ENCODE measurements at places on chromosomes 3 and 15.

DNA sequence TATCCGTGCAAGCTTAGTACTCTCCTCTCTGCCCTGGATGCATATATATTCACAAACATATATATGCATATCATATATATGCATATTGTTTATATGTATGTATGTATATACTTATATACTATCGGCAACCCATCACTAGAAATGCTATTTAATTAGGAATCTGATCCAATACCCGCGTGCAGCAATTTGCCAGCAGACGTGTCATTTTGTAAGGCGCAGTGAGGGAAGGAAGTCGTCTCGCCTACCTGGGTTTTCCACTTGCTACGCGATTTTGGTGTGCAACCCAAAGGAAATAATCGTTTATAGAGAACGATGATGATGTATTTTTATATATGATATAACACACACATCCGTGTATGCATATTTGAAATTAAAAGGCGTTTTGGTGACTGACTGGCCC is 5.6 kb upstream of the FEZF2 start:
- H3K4me3 ChIP-seq = no peak overlapping the region
- peaks cover 11% of the 10 kb centered on the region for H3K4me1 ChIP-seq
- peaks cover 82% of the 10 kb centered on the region for H3K27me3 ChIP-seq
- no peak for DNase-seq
- H3K36me3 ChIP-seq = no peaks in the 10 kb centered on the region

GRCh38 chr15:86392874-86393273 is 313.2 kb downstream of the AGBL1 start:
- DNase-seq = no peak
- no peaks in the 10 kb centered on the region for H3K36me3 ChIP-seq
- no peaks in the 10 kb centered on the region for H3K4me1 ChIP-seq
- no peak overlapping the region for H3K4me3 ChIP-seq

GRCh38 chr3:116260491-116260890 is 184.8 kb downstream of the LSAMP start:
- H3K27ac ChIP-seq = no peak overlapping the region
- no peaks in the 10 kb centered on the region for H3K36me3 ChIP-seq
- H3K4me3 ChIP-seq = no peak overlapping the region
- H3K27me3 ChIP-seq = no peaks in the 10 kb centered on the region
- DNase-seq = no peak
- H3K4me1 ChIP-seq = no peaks in the 10 kb centered on the region

- DNase-seq = no peak
- H3K4me3 ChIP-seq = no peak overlapping the region
- no peaks in the 10 kb centered on the region for H3K4me1 ChIP-seq
- no peaks in the 10 kb centered on the region for H3K27me3 ChIP-seq
- H3K36me3 ChIP-seq = no peaks in the 10 kb centered on the region
- H3K27ac ChIP-seq = no peak overlapping the region
These were observed 65.6 kb downstream of the WDR72 start for GRCh38 chr15:53693729-53694475.

GRCh38 chr15:37009288-37009687 is 91.1 kb downstream of the MEIS2 start:
- no peak for DNase-seq
- no peaks in the 10 kb centered on the region for H3K36me3 ChIP-seq

DNA sequence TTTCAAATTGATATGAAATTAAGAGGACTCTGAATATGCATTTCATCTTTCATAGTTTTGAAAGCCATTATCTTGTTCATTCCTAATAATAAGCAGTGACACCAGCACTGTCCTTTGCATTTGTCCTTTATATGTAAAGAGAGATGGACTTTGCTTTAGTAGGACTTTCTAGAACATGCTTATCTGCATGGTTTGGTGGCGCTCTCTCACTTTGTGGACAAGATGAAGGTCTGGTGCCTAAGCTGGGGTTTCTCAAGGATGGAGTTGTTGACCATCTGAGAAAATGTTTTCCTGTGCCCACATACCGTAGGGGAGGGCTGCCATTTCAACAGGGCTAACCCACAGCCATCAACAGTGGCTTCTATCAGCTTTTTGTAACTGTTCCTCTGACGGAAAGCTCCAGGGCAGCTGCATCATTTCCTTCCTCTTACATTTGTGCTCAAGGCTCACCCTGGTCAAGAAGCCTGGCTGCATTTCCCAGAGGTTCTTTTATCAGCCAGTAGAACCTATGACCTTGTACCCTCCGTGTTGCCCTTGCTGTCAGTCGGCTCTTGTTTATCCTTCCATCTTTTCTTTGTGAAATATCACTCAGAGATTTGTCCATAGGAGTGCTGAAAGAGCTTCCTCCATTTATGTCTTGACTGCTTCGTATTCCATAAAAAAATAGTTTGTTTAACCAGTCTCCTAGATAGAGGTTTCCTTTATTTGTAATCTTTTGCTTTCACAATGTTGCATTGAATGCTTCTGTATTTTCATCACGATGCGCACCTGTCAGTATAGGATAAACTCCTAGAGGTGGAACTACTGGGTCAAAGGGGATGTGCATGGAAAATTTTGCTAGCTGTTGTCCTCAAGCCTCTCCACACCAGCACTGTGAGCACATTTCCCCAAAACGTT is 44.6 kb downstream of the ABHD2 start:
- no peak overlapping the region for H3K4me3 ChIP-seq
- H3K27me3 ChIP-seq = no peaks in the 10 kb centered on the region
- peak; percentile 72 for DNase-seq
- peak overlapping the region; percentile 46 for H3K27ac ChIP-seq
- H3K36me3 ChIP-seq = peaks cover 11% of the 10 kb centered on the region
- H3K4me1 ChIP-seq = peaks cover 33% of the 10 kb centered on the region

GRCh38 chr3:53269888-53270880 is 14.4 kb upstream of the TKT start:
- H3K27me3 ChIP-seq = no peaks in the 10 kb centered on the region
- H3K36me3 ChIP-seq = no peaks in the 10 kb centered on the region
- peak overlapping the region; percentile 17 for H3K4me3 ChIP-seq
- peak; percentile 86 for DNase-seq

DNA sequence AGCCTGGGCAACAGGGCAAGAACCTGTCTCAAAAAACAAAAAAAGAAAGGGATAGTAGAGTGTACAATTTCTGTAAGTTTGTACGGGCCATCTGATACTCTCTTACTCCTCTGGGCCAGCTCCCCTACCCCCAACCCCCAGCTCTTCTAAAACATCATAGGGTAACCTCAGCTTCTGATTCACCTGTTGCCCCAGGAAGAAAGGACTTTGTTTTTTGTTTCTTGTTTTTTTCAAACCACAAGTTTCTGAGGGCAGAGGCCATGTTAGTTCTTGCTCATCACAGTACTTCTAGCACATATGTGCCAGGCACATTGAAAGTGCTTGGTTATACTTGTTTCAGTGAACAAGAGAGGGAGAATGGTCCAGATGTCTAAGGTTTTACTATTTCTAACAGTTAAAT is 20.2 kb downstream of the ATOSA start:
- peaks cover 17% of the 10 kb centered on the region for H3K4me1 ChIP-seq
- no peaks in the 10 kb centered on the region for H3K27me3 ChIP-seq
- peaks cover 33% of the 10 kb centered on the region for H3K36me3 ChIP-seq
- H3K27ac ChIP-seq = peak overlapping the region; percentile 67
- H3K4me3 ChIP-seq = no peak overlapping the region

- DNase-seq = no peak
- H3K36me3 ChIP-seq = peaks cover 11% of the 10 kb centered on the region
- peak overlapping the region; percentile 83 for H3K27ac ChIP-seq
- H3K4me1 ChIP-seq = peaks cover 11% of the 10 kb centered on the region
- peak overlapping the region; percentile 80 for H3K4me3 ChIP-seq
- H3K27me3 ChIP-seq = no peaks in the 10 kb centered on the region
These were observed 766 bp downstream of the FAM98B start for GRCh38 chr15:38454696-38455090.

DNA sequence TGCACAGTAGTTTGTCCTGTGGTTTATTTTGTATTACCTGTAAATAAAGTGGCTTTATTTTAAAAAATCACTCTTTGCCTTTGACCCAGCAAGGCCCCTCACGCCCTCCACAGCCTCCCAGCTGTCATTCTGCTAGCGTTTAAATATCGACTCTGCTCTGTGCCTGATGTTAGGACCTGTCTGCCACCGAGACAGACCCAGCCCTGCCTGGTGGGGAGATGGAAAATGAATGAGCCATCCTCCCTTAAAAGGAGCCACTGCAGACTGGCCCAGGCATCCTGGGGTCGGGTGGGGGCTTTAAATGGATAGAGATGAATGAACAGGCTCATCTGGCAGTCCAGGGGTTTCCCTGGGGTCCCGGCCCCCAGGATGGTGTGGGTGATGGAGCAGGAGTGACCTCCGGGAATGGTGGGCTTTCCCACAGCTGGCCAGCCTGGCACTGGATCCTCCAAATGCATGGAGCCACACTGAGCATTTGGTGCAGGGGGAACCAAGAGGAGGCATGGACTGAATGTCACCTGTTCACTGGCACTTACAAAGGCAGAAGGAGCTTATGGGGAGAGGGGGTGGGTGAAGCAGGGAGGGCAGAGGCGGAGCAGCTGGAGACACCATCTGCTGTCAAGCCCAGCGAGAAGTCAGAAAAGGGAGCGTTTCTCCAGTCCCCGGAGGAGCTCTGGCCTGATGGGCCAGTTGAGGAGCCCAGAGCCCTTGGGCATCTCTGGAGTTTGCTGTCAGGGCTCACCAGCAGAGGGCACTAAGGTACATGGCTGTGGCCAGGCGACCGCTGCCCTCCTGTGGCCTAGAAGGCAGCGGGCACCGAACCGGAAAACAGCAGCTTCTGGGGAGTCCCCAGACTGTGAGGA is 11.9 kb downstream of the GRM2 start:
- no peaks in the 10 kb centered on the region for H3K4me1 ChIP-seq
- H3K27me3 ChIP-seq = peaks cover 20% of the 10 kb centered on the region
- H3K4me3 ChIP-seq = no peak overlapping the region
- H3K27ac ChIP-seq = no peak overlapping the region
- H3K36me3 ChIP-seq = no peaks in the 10 kb centered on the region

DNA sequence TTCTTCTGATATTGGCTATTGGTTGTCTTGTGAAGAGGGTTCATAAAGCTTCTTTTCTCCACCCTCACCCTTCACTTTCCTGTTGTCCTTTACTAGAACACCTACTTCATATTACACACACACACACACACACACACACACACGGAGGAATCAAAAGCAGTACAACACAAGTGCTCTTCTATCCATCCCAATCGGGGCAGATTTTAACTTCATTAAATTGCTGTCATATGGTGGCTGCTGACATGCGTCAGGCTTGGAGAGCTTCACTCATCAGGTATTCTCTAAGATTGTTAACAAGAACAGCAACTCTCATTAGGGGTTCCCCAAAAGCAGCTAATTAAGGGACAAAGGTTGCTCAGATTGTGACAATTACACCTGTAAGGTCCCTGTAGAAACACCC is 239.1 kb upstream of the MEIS2 start:
- no peaks in the 10 kb centered on the region for H3K27me3 ChIP-seq
- H3K36me3 ChIP-seq = no peaks in the 10 kb centered on the region
- no peak for DNase-seq
- no peaks in the 10 kb centered on the region for H3K4me1 ChIP-seq
- no peak overlapping the region for H3K4me3 ChIP-seq

DNA sequence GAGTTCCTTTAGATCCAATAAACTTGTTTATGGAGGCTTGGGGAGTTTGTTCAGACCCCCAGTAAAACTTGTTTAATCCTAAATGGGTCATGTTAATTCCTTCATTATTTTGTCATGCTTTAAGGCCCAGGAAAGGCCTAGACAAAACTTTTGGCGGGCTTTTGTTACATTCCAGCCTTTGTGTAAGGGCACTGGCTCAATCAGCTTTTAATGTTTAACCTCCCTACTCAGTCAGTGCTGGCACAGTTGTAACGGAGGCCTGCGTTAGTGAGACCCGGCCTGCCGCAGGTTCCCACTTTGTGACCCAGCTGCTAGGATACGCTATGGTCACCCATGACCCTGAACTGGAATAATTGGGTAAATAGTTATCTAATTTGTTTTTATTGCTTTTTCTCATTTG is 59.2 kb downstream of the OXSM start:
- H3K4me1 ChIP-seq = no peaks in the 10 kb centered on the region
- H3K36me3 ChIP-seq = no peaks in the 10 kb centered on the region
- H3K27ac ChIP-seq = no peak overlapping the region
- no peak overlapping the region for H3K4me3 ChIP-seq

- H3K27me3 ChIP-seq = no peaks in the 10 kb centered on the region
- no peak overlapping the region for H3K4me3 ChIP-seq
- H3K27ac ChIP-seq = no peak overlapping the region
- no peaks in the 10 kb centered on the region for H3K4me1 ChIP-seq
- DNase-seq = no peak
These were observed 36.3 kb upstream of the FAM107A start for GRCh38 chr3:58613236-58614132.

DNA sequence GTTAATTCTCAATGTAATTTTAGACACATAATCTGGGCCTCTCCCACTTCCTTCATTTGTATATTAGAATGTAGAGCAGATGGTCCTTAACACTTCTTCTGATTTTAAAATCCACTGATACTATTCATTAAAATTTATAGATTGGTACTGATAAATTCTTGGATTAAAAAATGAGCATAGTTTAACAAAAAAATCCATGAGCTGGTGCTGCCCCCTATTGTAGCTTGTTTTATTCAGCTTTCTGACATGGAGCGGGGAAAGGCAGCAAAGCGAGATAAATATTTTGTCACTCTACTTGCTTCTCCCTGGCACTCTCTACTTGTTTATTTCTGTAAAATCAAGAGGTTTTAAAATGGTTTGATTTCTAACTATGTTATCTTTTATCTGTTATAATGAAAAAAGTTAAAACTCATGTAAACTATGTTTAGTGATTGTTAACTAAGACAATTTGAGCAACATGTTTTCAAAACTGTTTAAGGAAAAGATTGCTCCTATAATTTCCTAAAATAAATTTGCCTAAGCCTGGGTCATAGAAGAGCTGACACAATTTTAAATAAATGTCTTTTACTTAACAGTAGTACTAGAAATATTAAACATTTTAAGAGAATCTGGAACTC is 26.5 kb upstream of the PLOD2 start:
- DNase-seq = no peak
- H3K36me3 ChIP-seq = peaks cover 4% of the 10 kb centered on the region
- H3K4me3 ChIP-seq = no peak overlapping the region
- H3K27ac ChIP-seq = no peak overlapping the region
- H3K4me1 ChIP-seq = no peaks in the 10 kb centered on the region

GRCh38 chr15:83858820-83859505 is 205.0 kb downstream of the ADAMTSL3 start:
- no peak overlapping the region for H3K27ac ChIP-seq
- no peak for DNase-seq
- no peak overlapping the region for H3K4me3 ChIP-seq
- no peaks in the 10 kb centered on the region for H3K4me1 ChIP-seq

GRCh38 chr3:12230406-12230805 is 58.5 kb upstream of the PPARG start:
- H3K27ac ChIP-seq = no peak overlapping the region
- H3K36me3 ChIP-seq = no peaks in the 10 kb centered on the region
- no peak overlapping the region for H3K4me3 ChIP-seq
- DNase-seq = no peak

GRCh38 chr3:152511904-152512303 is 243.2 kb downstream of the MBNL1 start:
- no peak overlapping the region for H3K27ac ChIP-seq
- H3K4me3 ChIP-seq = no peak overlapping the region
- H3K4me1 ChIP-seq = no peaks in the 10 kb centered on the region
- no peak for DNase-seq
- no peaks in the 10 kb centered on the region for H3K27me3 ChIP-seq

- no peak overlapping the region for H3K4me3 ChIP-seq
- no peaks in the 10 kb centered on the region for H3K36me3 ChIP-seq
- H3K4me1 ChIP-seq = no peaks in the 10 kb centered on the region
- no peak for DNase-seq
- H3K27me3 ChIP-seq = no peaks in the 10 kb centered on the region
- H3K27ac ChIP-seq = no peak overlapping the region
These were observed 67.4 kb downstream of the CSNK1G1 start for GRCh38 chr15:64288577-64288976.

- H3K27ac ChIP-seq = no peak overlapping the region
- peaks cover 4% of the 10 kb centered on the region for H3K27me3 ChIP-seq
- no peaks in the 10 kb centered on the region for H3K36me3 ChIP-seq
- DNase-seq = no peak
These were observed 20.1 kb downstream of the LRRC2 start for GRCh38 chr3:46545818-46546630.
